ENCODE measurements at places on chromosomes 16 and 17.

GRCh38 chr16:56425439-56425832 lies at the start of gene AMFR:
Gene AMFR, minus strand, starts transcription at chr16:56425545. Its CDS starts 218 bp downstream, at chr16:56425327.
- peak; percentile 48 for DNase-seq

DNA sequence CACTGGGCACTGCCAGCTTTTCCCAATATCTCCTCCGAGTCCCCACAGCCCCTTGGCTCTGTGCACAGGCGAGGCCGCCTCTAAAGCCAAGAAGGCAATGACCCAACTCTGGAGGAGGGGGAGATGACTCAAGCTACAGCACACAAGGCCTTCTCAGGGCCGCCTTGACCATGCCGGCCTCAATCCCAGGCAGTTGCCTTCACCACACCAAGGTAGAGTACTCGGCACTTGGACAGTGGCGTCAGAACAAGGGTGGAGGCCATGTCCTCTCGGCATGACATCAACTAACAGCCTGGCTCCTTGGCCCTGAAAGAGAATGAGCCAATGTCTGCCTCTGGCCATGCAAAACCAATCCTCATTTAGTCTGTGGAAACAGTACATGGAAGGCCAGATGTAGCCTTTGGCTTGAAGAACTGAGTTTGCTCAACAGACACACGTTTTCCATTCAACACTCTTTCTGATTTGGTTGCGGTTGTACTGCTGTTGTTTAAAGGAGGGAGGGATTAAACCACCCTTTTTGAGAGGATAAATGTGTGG lies 139.6 kb downstream of the XYLT1 start:
- no peak for DNase-seq

- DNase-seq, result no peak
Observed at GRCh38 chr17:73066148-73066884, 26.2 kb downstream of the SLC39A11 start.

- DNase-seq, result no peak
Observed at GRCh38 chr17:48022901-48023300, 14.7 kb downstream of the COPZ2 start.

DNA sequence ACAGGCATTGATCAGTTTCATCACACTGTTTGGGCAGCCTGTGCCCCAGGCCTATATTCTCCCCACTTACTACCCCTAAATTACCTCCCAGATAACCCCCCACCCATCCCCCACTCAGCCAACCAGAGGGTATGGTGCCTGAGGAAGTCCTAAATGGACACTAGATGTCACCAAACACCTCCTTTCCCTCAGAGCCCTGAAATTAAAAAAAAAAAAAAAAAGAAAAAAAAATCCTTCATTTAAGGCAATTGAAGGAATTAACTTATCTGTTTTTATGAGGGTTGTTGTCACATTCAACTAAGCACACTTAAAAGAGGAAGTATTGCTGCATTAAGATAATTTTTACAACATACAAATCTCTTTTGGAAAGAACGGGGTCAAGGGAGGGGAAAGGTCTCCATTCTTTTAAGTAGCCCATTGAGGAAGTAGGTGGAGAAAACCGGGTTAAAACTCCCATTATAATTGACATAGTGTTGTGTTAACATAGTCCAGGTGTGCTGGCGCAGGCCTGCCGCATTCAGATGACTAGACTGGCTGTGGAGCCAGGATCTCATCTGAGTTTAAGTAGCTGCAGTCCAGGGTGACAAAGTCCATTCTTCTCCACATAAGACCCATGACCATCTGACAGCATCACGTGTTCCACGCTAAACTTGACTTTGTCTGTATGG lies 46.3 kb downstream of the SNX11 start:
- no peak for DNase-seq

DNA sequence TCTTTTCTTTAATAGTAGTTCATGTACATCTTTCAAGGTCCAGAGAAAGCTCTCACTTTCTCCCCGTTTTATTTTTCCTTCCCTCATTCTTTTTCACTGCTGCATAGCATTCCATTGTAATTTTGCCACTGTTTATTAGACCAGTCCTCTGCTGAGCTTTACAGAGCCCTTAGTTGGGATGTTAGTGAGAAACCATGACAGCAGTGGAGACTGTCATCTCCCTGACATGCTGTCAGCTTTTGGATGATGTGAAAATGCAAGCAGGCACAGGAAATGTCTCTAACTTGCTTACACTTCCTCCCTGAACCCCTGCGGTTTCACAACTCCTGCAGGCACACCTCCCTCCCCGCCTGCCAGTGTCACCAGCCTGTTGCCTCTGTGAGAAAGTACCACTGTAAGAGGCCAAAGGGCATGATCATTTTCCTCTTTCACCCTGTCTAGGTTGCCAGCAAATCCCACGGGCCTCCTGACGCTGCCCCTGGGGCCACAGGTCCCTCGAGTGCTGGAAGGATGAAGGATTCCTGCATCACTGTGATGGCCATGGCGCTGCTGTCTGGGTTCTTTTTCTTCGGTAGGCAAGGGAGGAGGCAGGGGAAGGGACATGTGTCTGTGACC lies at the start of gene ITGAL:
Gene ITGAL (plus strand): TSS at position 415 of the 615 bp plus-strand sequence. CDS start 96 bp downstream, at position 511.
- peak; percentile 87 for DNase-seq

GRCh38 chr16:46774743-46775177 lies 26.6 kb upstream of the MYLK3 start:
- no peak for DNase-seq

DNA sequence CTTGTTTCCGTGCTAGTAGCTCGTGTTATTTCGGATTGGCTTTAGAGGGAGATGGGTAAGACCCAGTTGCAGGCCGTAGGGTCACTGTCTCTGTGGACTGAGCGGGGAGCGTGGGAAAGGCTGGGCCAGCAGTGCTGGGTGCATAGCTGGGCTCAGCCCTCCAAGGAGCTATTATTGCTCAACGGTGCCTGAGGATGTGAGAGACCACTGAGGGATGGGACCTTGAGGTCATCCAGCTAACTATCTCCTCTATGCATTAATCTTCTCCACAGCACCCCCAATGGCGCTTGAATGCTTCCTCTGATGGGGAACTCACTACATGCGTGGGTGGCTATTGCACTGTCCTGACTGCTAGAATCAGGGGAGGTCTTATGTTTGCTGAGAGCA lies 126.1 kb upstream of the FOXF1 start:
- DNase-seq, result no peak

- DNase-seq, result no peak
Observed at GRCh38 chr17:34366010-34366409, 3.0 kb upstream of the CCL1 start.

DNA sequence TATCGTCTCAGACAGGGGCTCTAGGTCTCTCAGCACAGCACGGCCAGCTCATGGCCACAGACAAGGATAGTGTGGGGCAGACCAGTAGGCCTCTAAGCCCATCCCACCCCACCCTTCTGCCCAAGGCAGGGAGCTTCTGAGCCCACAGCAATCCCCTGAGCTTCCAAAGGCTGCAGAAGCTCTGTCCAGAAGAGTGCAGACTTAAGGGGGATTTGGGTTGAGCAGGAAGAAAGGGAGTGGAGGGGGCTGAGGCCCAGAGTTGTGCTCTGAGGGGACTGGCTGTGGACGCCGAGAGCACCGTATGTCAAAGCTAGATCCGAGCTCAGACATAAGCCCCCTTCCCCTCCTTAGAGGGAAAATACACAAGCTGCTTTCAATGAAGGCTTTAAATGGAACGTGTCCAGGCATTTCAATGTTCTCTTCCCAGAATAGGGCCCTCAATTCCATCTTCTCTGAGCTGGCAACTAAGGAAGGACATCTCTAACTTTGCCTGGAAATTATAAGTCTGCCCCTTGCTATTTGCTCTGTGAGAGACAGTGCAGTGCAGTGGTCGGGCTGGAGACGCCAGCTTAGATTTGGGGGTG lies 116.4 kb upstream of the RPL38 start:
- DNase-seq, result no peak

- DNase-seq, result no peak
Observed at GRCh38 chr17:76884995-76885893, 17.0 kb downstream of the MGAT5B start.

GRCh38 chr17:8870406-8871040 lies 3.0 kb upstream of the PIK3R6 start:
- DNase-seq, result no peak

DNA sequence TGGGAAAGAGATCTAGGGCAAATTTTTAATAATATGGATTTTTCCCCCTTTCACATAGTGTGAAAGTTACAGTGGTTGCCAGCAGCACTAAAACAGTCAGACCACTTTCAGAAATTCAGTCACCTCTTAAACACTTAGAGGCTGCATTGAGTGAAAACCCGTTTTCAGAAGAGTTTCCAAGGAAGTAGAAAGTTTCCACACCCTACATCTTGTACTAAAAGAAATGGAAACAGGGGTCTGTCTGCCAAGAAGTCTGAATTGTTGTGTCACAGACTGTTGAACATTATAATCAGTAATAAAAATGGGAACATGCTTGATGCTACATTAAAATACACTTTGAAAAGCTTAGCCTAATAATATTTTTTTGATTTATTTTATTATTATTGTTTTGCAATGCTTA lies 278.9 kb upstream of the KCNJ16 start:
- DNase-seq, result no peak

GRCh38 chr16:67919622-67920221 lies 11.9 kb downstream of the CTRL start:
- DNase-seq, result no peak

- no peak for DNase-seq
Observed at GRCh38 chr16:1468426-1468810, 6.4 kb downstream of the CLCN7 start.

DNA sequence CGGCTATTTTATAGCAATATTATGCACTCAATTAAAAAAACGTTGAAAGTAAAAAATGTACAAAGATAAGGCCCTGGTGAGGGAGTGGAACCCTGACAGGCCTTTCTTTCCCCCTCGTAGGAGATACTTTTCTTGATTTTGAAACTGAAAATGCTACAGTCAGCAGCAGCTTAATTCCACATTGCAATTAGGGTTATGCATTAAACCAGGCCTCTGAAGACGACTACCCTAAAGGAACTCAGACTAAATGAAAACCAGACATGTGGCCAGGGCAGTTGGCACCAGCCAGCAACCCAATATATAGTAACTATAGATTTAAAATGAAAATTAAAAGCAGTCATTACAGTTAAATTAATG lies 463.2 kb upstream of the MAF start:
- DNase-seq, result no peak

GRCh38 chr17:44362949-44363612 lies 572 bp downstream of the FAM171A2 start:
- no peak for DNase-seq

DNA sequence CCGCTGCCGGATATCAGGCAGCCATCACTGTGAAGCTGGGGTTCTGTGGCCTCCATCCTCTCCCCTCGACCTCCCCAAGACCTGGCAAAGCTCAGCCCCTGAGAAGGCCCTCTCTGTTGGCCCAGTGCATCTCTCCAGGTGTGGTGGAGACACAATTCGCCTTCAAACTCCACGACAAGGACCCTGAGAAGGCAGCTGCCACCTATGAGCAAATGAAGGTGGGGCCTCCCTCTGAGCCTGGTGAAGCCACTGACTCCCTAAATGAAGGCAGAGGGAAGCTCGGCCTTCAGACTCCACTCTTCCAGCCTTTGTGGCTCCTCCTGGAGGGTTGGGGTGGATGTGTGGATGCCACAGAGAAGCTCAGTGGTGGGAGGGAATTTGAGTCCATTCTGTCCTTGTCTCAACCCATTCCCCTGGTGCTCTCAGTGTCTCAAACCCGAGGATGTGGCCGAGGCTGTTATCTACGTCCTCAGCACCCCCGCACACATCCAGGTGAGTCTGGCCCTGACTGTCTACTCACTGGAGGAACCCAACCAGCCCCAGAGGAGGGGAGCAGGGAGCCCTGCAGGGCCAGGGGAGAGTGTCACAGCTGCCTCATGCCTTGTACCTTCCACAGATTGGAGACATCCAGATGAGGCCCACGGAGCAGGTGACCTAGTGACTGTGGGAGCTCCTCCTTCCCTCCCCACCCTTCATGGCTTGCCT lies 1.7 kb upstream of the MRM1 start:
- no peak for DNase-seq

DNA sequence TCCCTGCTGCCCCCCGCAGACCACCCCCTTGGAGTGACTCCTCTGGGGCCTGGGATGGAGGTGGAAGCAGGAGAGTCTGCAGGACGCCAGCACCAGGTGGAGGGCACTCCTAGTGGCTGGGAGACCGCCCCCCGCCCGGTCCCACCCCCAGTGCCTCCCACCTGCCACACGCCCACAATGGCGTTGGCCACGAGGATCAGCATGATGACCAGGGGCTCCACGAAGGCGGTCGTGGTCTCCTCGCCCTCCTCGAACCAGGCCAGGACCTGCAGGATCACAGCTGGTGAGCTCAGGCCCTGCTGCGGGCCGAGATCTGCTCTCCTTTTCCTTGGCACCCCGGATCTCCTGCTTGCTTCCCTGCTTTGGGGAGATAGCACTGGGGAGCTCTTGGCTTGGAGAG lies 12.8 kb downstream of the ATP2A3 start:
- DNase-seq, result no peak

- DNase-seq, result no peak
Observed at GRCh38 chr16:87252269-87252970, 64.8 kb downstream of the C16orf95 start.

DNA sequence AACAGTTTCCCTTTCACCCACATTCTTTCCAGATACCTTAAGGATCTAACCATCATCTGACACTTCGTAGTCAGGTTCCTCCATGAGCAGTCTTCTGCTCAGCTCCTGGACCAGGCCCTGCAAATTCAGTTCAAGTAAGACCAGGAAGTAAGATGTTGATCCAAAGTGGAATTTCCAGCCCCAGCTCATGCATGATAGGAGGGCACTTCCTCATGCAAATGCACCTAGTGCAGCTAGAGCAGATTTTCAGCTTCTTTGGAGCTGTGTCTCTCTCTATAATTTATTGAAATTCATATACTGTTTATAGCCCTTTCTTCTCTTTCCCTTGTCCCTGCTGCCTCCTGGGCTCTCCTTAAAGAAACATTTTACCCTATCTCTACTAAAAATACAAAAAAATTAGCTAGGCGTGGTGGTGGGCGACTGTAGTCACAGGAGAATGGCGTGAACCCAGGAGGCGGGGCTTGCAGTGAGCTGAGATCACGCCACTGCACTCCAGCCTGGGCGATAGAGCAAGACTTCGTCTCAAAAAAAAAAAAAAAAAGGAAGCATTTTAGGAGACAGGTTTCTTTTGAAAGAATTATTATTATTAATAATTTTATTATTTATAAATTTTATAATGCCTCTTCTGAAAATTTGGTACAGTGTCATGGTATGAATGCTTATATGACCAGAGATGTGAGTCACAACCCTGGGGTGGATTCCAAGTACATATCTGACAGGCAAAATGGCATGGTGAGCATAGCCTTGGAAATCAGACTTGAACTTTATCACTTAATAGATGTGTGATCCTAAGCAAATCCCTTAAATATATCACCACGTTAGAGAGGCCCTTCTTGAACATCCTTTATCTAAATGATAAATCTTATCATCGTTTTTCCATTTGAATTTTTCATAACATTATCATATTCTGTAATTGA lies 94.3 kb downstream of the SSH2 start:
- DNase-seq, result no peak
